KBM-7 (cell line): ENCODE measurements at places on chromosomes 6 and 20.

DNA sequence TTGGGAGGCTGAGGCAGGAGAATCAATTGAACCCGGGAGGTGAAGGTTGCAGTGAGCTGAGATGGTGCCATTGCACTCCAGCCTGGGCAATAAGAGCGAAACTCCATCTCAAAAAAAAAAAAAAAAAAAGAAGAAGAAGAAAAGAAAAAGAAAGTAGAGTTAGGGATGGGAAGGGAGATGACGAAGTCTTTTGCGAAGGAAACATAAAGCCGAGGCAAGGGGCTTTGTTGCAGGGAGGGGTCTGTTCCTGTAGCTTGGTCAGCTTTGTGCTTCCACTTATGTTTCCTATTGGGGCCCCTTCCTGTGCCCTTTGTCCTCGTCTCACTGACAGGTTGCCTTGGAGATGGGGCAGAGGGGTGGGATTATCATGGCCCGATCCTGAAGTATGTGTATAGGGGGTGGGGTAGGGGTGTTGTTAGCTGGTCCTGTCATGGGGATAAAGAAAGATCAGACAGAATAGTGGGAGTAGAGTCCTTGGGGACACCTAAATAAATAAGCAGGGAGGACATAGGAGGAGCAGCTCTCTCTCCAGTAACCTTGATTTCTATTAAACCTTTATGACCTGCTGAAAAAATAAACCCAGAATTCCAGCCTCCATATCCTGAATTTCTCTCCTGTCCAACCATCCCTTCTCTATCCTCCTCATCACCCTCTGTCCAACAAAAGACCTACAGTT is 1.1 kb upstream of the CLIC1 start:
- peak; percentile 85 for DNase-seq

DNA sequence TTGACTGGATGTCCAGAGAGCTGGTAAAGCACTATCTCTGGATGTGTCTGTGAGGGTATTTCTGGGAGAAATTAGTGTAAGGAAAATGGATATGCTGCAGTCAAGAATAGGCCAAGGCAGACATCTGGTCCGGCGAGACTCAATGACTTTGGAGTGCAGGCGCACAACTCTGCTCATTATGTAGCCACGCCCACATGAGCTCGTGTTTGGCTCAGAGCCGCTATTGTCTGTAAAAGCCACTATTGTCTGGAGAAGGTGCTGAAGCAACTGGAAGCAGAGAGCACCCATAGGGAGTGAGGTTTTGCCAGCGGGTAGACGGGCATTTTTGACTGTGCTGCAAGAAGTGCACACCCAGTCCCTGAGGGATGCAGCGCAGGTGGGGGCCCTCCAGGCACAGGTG is 305.0 kb upstream of the POU3F2 start:
- DNase-seq = no peak

GRCh38 chr20:44020406-44021148 is 105.9 kb downstream of the TOX2 start:
- no peak for DNase-seq

DNA sequence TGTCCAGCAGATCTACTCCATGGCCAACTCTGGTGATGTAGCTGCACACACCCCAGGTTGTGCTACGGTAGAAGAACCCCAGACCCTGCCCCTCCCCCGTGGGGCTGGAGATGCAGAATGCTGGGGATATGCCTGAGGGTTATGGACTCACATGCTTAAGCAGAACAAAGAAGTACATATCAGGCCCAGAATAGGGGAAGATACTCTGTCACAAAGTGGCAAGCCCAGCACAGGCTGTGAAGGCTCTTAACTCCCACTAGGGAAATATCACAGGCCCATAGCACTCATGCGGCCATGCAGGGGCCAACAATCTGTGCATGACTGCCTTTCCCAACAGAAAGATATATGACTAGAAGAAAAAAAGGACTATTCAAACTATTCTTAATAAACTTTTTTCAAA is 234.9 kb downstream of the KCNQ5 start:
- DNase-seq = peak; percentile 14

DNA sequence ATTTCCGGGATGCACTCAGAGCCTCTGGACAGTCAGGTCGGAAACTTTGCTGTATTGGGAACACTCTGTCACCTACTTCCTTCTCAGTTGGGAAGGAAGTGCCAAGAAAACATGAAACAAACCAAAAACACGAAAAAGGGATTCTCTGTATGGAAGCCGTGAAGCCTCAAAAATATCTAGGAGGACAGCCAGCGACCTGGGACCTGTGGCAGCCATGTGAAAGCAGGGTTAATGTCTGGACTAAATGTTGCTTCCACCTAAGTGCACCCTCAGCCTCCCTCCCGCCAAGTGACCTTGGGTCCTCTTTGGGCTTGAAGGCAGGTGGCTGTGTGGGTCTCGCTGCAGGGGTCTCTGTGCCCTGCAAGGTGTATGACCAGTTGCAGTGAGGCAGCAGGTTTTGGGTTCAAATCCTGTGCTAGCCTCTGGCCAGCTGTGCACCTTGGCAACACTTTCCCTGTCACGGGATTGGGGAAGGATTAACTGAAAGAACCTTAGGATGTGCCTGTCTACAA is 851 bp downstream of the MAVS start:
- DNase-seq = no peak

- DNase-seq = no peak
Measured at GRCh38 chr6:120681204-120681603, 653.1 kb downstream of the TBC1D32 start.

- DNase-seq = no peak
Measured at GRCh38 chr6:75334266-75335040, 49.9 kb upstream of the TMEM30A start.

DNA sequence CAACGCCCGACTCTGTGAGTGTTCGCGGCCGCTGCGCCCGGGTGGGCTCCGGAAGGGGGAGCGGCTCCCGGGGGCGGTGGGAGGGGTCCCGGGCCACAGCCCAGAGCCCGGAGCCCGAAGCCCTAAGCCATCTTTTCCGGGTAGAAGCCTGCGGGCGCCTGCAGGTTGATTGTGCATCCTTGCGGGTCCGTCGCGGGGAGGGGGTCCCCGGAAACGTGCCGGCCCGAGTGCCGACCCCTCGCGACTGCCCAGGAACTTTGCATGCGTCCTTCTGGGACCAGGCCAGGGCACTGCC is 413 bp downstream of the PTPRA start:
- DNase-seq = peak; percentile 29

GRCh38 chr6:53066874-53067706 is 1.9 kb downstream of the FBXO9 start:
- DNase-seq = no peak

GRCh38 chr6:82772851-82773717 is 292.6 kb downstream of the UBE3D start:
- no peak for DNase-seq

GRCh38 chr6:33199687-33200218 is 712 bp downstream of the RXRB start:
- no peak for DNase-seq

DNA sequence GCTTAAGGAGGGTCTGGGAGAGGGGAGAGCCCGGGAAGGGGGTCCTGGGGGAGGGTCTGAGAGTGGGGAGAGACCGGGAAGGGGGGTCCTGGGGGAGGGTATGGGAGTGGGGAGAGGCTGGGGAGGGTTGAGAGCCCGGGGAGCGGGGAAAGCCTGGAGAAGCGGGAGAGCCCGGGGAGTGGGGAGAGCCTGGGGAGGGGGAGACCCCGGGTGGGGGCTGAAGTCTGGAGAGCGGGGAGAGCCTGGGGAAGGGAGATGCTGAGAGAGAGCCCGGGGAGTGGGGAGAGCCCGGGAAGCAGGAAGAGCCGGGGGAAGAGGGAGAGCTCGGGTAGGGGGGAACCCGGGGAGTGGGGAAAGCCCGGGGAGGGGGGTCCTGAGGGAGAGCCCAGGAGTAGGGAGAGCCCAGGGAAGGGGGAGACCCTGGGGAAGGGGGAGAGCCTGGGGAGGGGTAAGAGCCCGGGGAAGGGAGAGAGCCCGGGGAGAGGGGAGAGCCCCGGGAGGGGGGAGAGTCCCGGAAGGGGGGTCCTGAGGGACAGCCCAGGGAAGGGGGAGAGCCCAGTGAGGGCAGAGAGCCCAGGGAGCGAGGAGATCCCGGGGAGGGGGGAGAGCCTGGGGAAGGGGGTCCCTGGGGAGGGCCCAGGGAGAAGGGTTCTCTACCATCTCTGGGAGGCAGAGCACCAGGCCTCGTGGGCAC is 148.5 kb downstream of the SYNDIG1 start:
- DNase-seq = no peak

DNA sequence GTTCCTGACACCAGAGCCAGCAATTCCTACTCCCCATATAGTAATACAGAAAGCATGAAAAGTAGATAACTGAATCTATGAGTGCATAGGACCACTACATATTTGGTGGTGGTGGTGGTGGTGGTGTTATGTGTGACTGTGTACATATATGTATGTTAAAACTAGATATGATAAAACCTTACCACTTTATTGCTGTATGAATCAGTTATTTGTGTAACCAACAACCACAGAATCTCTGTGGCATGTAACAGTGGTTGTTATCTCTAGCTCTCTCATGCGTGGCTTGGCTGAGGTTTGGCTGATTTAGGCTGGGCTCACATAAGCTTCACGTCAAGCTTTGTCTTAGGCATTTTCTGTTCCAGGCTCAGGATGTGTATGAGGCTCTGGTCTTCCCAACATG is 55.7 kb downstream of the PLCB1 start:
- DNase-seq = no peak

DNA sequence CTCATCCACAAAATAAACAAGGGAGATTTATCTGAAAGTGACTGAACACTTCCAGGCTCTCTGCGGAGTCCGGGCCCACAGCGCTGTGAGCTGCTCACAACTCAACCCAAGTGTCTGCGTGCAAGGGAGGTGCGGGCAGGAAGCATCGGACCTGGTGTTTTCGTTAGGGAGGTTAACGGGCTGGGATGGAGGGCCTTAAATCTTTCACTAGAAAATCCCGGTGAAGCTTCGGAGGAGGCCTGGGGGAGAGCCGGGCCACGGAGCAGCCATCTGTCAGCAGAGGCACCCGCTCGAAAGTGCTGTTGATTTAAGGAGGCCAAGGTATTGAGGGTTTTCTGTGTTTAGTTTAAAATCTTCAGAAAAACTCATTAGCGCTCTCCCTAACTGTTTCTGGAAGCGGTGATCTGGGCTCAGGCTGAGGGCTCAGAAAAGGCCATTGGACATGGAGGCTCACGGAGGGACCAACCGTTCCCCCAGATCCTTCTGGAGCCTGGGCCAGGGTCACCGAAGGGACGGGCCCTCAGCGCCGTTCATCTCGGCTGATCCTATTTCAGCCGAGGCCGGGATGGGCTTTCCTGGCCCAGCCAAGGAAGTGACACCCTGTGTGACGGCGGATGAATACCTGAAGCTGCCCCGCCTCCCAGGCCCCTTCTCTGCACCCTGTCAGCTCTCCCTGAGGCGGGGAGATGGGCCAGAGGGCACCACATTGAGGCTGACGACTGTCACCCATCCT is 20.7 kb downstream of the GATA5 start:
- DNase-seq = no peak

DNA sequence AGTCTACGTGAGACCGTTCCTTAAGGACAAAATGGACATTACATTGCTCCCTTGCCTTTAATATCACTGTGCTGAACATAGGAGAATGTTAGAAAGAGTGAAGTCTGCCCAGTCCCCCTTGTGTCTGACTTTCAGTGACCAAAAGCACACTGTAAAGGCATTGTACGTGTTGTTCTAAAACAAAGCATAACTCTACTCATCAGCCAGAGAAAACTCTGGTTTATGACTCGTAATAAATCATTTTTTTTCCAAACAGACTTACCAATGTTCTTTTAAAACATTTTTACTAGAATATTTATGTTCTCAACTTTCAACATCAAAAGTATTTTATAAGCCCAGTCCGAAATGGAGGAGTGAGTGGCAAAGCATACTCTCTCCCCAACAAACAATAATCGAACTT is 262.5 kb downstream of the GJA1 start:
- DNase-seq = no peak

DNA sequence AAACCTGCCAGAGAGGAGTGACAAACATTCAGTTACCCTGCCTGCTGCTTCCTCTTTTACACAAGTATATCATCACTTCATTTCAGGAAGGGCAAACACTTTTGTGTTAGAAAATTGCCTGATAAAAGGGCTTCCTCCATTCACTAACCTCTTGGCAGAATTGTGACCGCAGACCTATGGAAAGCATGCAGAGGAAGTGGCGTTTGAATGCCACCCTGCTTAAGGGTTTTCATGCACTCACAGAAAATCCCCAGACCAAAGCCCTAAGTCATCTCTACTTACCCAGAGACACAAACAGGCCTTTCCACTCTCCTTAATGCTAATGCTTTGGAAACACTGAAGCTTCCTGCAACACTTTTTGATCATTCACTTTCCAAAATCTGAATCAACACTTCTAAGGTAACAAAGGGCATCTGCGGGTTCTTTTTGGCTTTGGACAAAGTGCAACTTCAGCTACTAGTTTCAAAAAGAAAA is 22.1 kb upstream of the RALGAPA2 start:
- peak; percentile 96 for DNase-seq

GRCh38 chr6:155040901-155041650 is 46.0 kb downstream of the TIAM2 start:
- DNase-seq = peak; percentile 6

DNA sequence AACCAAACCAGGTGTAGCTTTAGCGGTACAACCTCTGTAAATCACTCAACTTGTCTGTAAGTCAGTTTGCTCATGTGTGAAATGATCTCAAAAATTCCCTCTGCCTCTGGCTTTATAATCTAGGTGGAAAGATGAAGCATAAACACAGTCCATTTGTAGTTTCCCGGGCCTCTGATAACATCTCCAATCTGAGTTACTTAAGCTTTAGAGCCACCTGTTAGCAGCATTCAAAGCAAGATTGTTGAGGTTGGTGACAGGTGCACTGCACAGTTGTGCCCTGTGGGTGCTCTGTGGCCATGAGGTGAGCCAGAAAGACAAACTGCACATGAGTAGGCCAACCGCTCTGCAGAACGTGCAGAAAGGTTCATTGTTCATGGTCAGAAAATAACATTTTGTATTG is 53.7 kb downstream of the MOCS1 start:
- no peak for DNase-seq

DNA sequence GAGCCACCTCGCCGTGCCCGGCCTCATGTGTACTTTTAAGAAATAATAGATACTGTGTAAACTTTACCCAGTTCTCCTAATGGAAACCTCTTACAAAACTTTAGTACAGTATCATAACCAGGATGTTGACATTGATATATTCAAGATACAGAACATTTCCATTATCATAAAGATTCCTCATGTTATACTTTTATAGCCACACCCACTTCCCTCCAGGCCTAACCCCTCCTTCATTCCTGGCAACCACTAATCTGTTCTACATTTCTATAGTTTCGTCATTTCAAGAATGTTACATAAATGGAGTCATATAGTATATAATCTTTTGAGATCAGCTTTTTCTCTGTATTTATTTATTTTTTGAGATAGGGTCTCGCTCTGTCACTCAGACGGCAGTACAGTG is 52.6 kb upstream of the SALL4 start:
- no peak for DNase-seq
